ENCODE measurements at places on chromosomes 6 and 20.
A peak's percentile ranks its signal among the peaks of the same experiment; 100 is the strongest.

DNA sequence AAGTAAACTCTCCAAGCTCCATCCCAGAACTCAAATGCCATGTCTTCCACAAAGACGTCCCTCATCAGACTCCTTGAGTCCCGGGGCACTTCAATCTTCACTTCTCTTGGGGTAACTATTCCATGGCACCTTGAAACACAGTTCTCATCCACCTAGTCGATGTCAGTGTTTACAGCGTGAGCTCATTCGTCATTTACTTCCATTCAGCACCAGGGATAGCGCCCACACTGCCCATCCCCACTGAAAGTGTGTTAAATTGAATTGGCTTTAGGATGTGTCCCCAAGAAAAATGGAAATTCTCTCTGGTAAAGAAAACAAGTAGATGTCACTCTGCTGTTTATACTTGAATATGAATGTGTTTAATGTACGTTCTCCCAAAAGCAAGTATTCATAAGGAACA, 31.3 kb downstream of the KCNK15 start:
- DNase-seq, result no peak

GRCh38 chr20:33672426-33673113, 1.7 kb downstream of the NECAB3 start:
- peak; percentile 32 for DNase-seq

GRCh38 chr6:54448617-54449016, 140.4 kb downstream of the TINAG start:
- no peak for DNase-seq

DNA sequence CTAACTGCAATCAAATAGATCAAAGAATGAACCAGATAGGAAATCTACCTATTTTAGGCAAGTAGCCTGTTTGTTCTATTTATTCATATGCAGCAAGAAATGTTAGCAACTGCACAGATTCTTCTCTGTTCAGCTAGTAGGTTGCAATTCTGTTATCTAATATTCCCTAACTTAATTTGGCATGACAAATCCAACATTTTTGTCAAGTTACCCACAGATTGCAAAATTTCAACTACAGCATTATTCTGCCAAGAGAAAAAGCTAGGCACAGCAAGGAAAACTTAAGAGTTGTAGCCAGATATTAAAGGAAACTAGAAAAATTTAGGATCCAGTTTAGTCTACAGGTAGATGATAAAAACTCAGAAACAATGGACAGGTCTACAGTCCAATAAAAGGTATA, 104.4 kb upstream of the SYNCRIP start:
- DNase-seq, result peak; percentile 20

GRCh38 chr6:149164199-149164750, 153.2 kb upstream of the TAB2 start:
- DNase-seq, result no peak

DNA sequence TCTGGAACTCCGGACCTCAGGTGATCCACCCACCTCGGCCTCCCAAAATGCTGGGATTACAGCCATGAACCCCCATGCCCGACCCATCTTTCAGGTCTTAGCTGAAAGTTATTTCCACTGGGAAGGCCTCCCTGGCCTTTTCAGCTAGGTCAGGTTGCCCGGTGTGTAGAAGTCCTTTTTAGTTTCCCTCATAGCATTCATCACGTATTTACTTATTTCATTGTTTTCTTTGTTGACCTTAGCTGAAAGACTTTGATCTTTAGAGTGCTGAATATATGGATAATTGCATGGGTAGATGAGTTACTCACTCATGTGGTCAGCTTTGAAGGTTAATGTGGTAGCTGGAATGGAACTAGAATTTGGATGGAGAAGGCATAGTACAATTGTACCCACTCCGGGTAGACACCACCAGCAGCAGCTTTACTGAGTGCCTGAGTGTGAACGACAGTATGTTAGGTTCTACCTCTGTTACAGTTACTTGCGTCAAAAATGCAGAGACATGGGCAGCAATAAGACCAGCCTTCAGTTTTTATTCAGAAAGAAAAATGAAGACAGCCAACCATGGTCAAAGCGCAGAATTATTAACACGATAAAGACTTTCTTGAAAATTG, 9.1 kb downstream of the KIZ start:
- no peak for DNase-seq

DNA sequence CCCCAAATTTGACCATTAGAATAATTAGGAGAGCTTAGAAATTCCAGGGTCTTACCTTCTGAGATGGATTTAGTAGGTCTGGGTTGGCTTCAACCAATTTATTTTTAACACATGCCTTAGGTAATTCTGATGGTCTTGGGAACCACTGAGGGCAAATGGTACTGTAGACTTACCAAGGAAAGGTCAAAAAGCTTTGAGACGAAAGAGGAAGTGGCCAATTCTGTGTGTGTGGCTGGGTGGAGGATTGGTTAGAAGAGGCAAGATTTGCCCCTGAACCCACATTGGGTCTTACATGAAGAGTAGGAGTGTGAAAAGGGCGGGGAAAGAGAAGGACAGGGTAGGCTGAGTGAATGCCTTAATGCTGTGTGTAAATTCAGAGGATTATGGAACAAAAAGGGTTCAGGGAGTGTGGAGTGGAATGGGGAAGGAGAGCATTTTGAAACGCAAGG, 2.7 kb downstream of the ITCH start:
- DNase-seq, result no peak

DNA sequence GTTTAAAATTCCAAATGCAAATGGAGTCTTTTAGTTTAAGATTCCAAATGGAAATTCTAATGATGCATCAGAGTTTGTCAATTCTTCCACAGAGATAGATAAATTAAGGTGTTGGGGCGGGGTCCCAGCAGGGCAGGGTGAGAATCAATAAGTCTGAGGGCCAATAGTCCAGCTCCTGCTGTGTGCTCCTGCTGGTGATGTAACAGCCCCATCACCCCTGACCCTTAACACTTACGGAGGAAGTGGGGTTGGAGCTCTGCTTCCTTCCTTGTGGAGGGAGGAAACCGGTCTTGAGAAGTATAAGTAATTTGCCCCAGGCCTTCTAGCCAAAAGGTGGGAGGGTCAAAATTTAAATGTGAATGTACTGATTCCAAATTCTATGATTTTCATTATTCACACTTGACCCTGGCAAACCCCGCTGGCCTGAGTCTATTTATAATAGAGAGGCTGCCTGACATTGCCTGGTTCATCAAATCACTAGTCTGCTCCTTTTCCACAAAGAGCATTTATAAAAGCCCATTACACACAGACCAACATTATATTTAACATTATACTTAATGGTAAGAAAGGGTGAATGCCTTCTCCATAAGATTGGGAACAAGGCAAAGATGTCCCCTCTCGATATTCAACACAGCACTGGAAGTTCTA, 17.2 kb downstream of the ZBTB2 start:
- DNase-seq, result no peak

DNA sequence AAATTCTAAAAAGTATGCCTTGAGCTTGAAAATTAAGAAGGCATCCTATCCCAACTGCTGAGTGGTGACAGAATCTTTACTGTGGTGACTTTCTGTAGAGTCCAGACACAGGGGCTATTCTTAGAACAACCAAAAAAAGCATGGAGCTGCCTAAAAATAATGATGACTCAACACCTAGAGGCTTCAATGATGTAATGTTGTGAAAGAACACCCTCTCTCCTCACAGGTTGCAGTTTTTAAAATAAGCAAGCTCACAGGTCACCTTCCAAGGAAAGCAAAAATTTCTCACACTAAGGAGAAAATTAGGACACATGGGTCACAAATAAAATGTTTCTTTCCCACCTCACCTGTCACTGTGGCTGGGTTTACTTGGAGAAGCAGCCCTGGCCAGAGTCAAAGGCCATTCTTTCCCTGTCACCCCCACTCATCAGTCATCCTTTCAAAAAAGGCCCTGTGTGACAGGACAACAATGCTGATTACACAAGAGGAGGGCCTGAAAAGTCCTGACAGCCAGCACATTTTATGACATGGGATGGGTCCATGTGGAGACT, 53.5 kb downstream of the RCAN2 start:
- peak; percentile 69 for DNase-seq

- DNase-seq, result no peak
Measured at GRCh38 chr20:2301164-2301622, 5.4 kb downstream of the TGM3 start.

- no peak for DNase-seq
Measured at GRCh38 chr20:53840532-53840931, 229.9 kb downstream of the BCAS1 start.

DNA sequence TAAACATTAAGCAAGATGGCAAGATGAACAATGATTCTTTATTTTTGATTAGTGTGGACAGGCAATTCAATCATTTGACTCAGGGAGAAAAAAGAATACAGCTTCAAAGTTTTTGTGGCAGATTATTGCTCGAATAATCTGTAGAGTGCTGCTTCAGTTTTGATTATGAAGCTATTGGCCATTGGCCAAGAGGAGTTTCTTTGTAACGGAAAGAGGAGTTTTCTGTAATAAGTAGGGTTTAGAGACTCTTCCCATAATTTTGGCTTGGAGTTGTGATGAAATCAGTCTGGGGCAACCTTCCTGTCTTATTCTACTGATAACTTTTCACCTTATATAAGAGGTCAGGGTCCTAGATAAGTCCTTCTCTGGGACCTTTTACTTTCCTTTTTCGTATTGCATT, 256.7 kb upstream of the RAB32 start:
- DNase-seq, result no peak

DNA sequence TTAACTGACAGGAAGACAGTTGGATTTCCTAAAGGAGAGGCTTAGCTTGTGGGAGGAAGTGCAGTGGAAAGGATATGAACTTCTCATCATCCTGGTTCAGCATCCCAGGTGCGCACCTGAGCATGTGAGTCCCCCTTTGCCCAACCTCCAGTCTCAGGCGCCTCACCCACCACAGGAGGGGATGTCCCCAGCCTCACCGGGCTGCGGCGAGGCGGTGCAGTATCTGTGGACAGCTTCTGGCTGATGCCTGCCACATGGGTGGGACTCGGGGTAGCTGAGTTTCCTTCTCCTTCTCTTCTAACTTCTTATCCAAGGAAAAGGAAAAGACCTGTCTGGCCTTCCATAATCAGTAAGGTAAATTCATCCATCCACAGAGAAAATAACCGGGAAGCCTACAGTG, 539.3 kb upstream of the AGPAT4 start:
- no peak for DNase-seq

DNA sequence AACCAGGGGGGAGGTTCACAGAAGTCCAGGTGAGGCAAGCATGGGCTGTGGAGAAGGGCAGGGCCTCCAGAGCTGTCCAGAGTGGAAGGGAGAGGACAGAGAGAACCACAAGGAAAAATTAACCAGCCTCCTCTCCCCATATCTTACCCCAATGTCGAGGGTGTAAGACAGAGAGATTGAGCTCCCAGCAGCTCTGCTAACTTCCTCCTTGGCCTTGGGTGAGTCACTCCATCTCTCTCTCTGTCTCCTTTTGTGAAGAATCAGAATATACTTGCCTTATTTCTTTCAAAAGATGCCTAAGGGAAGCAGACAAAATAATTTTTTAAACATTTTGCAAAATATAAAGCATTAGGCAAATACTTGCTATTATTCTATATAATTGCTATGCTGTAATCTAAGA, 58.3 kb upstream of the IYD start:
- no peak for DNase-seq

DNA sequence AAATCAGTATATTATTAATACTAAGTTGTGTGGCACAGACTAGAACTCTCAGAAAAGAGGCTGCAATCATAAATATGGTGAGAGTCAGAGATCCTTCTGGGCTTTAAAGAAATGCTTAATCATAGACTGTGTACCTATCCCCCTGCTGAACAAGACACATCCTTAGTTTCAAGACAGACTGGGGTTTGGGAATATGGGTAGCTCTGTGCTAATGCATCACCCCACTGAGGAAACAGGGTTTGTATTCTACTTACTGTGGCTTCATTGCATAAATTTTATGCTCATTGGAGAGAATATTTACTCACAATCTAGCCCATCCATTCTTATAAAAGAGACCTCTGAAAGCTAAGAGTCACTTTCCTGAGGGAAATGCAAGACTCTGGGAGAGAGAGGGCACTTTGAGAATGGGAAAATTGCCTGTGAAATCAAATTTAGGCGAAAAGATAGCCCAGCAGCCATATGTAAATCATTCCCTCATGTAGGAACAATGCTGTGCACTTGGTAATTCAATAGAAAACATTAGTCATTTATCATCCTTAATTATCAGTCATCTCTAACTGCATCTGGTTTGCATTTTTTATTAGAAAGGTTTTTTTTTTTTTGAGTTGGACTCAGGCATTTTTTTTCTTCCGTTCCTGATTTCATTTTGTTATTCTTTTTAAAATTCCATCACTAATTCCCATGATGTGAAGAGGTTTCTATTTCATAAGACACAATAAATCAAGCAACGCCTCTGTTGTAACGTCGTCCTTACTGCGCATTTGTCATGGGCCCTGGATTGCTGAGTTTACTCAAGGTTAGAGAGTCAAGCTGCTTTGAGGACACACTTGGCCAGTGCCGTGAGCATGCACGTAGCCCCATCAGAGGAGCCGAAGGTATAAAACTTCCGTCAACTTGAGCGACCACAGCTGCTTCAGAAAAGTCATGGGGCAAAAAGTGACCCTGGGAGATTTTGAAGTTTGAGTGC, 91.8 kb downstream of the TRMT11 start:
- peak; percentile 70 for DNase-seq

- DNase-seq, result no peak
Measured at GRCh38 chr20:61380545-61380915, 128.5 kb downstream of the CDH4 start.

DNA sequence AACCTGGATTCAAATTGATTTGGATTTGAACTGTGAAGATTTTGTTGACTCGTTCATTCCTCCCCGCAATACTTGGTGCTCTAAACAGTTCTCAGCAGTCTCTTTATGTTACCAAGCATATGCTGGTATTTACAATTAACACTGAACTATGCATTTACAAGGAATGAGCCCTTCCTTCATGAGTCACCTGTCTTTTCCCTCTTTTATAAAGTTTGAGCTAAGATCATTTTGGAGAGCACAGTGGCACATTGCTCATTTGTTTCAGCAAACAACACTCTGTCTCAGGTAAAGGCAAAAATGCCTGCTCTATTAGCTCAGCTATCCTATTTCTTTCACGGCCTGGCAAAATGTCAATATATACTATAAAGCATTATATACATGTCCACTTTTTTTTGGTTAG, 285.4 kb downstream of the PHACTR1 start:
- no peak for DNase-seq

DNA sequence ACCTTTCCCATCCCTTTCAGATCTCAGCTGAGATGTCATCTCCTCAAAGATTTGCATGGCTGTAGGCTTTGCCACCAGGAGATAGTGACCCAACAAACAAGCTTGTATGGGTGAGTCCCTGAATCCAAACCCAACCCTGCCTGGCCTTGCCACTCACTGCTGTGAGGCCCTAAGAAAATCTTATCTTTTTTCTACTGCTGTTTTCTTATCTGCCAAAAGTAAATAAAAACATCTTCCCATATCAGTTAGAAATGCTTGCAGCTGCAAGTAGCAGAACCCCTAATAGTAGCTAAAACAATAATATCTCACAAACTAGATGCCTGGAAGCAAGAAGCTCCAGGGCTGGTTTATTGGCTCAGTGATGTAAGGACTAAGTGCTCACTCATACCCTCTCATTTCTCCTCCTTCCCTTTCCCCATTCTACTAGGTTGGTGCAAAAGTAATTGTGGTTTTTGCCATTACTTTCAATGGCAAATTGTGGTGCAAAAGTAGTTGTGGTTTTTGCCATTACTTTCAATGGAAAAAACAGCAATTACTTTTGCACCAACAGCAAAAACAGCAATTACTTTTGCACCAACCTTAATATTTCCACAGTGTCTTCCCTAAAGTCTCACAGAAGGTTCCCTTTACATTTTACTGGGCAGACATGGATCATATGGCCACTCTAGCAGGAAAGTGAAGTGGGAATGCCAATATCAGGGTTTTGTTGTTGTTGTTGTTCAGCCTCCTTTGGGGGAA, 56.7 kb upstream of the PSMF1 start:
- no peak for DNase-seq

All from AG20443 (cell line).